CD4-positive, alpha-beta T cell (primary cell): ENCODE measurements at places on chromosomes 7 and 10. TPM values are rescaled to one million over a fixed set of nuclear protein-coding genes. Genes with fewer than 3 reads are reported as not detected.
A peak's percentile ranks its signal among the peaks of the same experiment; 100 is the strongest.

The EDRF1 gene
- total RNA-seq, result 39.0 TPM

DNA sequence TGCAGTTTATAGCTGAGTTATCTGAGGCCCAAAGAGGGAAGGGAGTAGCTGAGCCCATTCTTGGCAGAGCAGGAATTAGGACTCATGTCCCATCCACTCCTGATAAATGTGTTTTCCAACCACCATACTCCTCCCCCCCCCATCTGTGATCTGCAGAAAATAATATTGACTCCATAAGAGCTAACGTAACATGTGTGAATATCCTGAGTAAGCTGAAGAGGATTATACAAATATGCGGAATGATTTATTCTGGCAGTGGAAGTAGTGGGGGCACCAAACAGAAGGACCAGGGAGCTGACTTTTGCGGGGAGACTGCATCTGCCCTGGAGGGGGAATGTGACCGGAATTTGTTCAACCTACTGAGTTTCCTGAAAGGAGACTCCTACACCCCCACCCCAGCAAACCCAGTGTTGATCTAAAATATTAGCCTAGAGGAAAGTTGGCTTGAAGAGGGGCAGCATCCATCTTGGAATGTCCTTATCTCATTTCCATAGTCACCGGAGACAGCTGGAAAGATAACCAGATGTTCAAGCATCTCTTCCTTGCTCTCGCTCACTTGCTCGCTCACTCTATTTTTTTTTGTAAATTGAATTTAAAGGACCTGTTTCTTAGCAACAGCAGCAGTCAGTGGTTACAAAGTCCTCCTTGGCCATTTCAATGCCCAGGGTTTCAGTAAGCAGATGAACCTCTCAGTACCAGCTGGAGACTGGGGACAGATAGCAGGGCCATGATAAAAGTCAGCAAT lies 114.7 kb downstream of the RPS24 start:
- H3K36me3 ChIP-seq, result no peaks in the 10 kb centered on the region
- H3K4me1 ChIP-seq, result no peaks in the 10 kb centered on the region

GRCh38 chr7:68573271-68574005 lies 1024.8 kb upstream of the AUTS2 start:
- H3K4me1 ChIP-seq, result no peaks in the 10 kb centered on the region
- no peak overlapping the region for H3K4me3 ChIP-seq
- H3K36me3 ChIP-seq, result no peaks in the 10 kb centered on the region
- H3K27me3 ChIP-seq, result no peaks in the 10 kb centered on the region
- H3K27ac ChIP-seq, result no peak overlapping the region

DNA sequence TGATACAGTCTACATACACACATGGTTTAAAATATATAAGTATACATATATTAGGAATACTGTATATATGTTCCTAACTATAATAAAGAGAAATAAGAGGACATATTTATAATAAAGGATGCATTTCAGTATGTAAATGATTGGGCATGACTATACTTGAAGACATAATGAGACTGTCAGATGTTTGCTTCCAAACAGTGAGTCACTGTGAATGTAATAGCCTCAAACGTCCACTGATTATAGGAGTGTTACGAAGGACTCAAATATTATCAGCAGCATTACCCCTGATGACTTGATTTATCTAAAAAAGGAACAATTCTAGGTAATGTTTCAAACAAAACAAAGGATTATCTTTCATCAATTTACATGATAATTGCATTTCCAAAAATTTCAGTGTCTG lies 39.9 kb upstream of the NRBF2 start:
- no peak for DNase-seq
- H3K4me3 ChIP-seq, result no peak overlapping the region
- H3K36me3 ChIP-seq, result no peaks in the 10 kb centered on the region
- H3K4me1 ChIP-seq, result no peaks in the 10 kb centered on the region
- H3K27ac ChIP-seq, result no peak overlapping the region
- H3K27me3 ChIP-seq, result peaks cover 7% of the 10 kb centered on the region

The ANKRD61 gene
- total RNA-seq, result not detected

GRCh38 chr10:118036281-118036875 lies 10.4 kb downstream of the RAB11FIP2 start:
- H3K36me3 ChIP-seq, result peaks cover 7% of the 10 kb centered on the region
- no peak overlapping the region for H3K4me3 ChIP-seq
- no peak for DNase-seq
- no peak overlapping the region for H3K27ac ChIP-seq

- no peaks in the 10 kb centered on the region for H3K36me3 ChIP-seq
- no peaks in the 10 kb centered on the region for H3K4me1 ChIP-seq
- H3K27ac ChIP-seq, result no peak overlapping the region
- H3K27me3 ChIP-seq, result no peaks in the 10 kb centered on the region
- H3K4me3 ChIP-seq, result no peak overlapping the region
These were observed 233.7 kb downstream of the BMPER start for GRCh38 chr7:34139086-34139485.

- H3K4me1 ChIP-seq, result no peaks in the 10 kb centered on the region
- no peaks in the 10 kb centered on the region for H3K36me3 ChIP-seq
- H3K27me3 ChIP-seq, result no peaks in the 10 kb centered on the region
- H3K4me3 ChIP-seq, result no peak overlapping the region
These were observed 113.8 kb upstream of the GLI3 start for GRCh38 chr7:42350801-42351200.

DNA sequence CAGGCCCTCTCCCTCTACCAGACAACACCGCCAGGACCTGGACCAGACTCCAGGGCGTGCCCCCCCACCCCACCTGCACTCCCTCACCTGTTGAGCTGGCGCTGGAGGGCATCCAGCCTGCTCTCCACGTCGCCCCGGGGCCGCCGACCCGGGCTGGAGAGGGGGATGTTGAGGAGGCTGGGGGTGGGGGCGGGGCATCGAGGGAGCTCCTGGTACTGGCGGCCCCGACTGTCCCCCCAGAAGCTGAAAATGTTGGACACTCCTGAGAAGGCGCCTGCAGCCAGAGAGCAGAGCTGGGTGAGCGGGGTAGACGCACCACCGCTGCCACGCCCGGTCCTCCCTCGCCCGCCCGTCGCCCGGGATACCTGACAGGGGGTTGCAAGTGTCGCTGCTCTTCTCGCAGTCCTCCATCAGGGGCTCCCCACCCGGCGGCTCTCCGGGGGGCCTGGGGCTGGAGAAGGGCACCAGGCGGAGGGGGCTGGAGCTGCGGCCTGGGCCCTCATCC lies 30.8 kb downstream of the KCNH2 start:
- no peak overlapping the region for H3K27ac ChIP-seq
- peak; percentile 12 for DNase-seq
- H3K36me3 ChIP-seq, result no peaks in the 10 kb centered on the region
- H3K27me3 ChIP-seq, result no peaks in the 10 kb centered on the region
- peaks cover 11% of the 10 kb centered on the region for H3K4me1 ChIP-seq
- no peak overlapping the region for H3K4me3 ChIP-seq

The IDI2 gene
- total RNA-seq, result not detected

The MAD1L1 gene
- 157 TPM for total RNA-seq

The MKRN1 gene
- 129 TPM for total RNA-seq

The UPK3BL1 gene
- 27.2 TPM for total RNA-seq

The AKR1C4 gene
- not detected for total RNA-seq

- no peak for DNase-seq
- no peak overlapping the region for H3K4me3 ChIP-seq
- no peaks in the 10 kb centered on the region for H3K4me1 ChIP-seq
- H3K27ac ChIP-seq, result no peak overlapping the region
- H3K27me3 ChIP-seq, result no peaks in the 10 kb centered on the region
- H3K36me3 ChIP-seq, result peaks cover 73% of the 10 kb centered on the region
These were observed 135.5 kb downstream of the NRF1 start for GRCh38 chr7:129746857-129747529.

The PCDH15 gene
- not detected for total RNA-seq

The HECTD2 gene
- total RNA-seq, result 1.0 TPM

The CTTNBP2 gene
- not detected for total RNA-seq

DNA sequence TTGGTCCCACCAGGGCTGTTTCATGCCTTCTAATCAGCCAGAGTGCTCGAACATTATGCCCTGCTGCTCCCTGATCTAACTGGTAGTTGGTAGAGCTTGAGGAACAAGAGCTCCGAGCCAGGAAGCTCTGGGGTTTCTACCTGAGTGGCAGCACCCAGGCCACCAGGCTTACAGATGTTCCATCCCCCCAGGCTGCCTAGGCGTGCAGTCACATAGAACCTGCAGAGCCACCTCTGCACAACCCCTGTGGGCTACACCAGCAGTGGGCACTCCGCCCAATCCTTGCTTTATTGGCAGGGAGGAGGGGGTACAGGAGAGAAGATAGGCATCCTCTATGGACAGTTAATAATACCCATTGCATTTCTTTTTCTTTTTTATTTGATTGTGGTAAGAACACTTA lies 21.8 kb downstream of the MAP3K8 start:
- DNase-seq, result no peak
- H3K4me3 ChIP-seq, result peak overlapping the region; percentile 5
- peaks cover 33% of the 10 kb centered on the region for H3K4me1 ChIP-seq
- H3K27me3 ChIP-seq, result no peaks in the 10 kb centered on the region

DNA sequence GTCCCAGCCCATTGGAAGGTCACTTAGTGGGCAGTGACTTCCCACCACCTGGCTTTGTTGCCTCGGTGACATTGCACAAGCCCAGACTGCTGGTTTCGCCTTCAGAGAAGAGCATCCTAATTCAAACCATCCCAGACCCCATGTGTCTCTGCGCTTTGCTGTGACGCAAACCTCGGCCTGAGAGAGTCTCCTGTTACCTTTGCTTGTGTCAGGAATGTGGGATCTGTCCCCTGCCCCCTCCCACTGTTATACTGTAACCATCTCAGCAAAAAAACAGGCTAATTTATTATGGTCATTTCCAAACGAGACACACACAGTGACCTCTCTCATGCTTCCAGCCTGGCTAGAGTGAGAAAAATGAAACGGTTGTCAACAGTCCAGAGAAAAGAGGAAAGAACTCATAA lies 25.0 kb upstream of the AQP1 start:
- no peaks in the 10 kb centered on the region for H3K4me1 ChIP-seq
- no peak for DNase-seq
- H3K4me3 ChIP-seq, result no peak overlapping the region
- no peak overlapping the region for H3K27ac ChIP-seq

The MARVELD1 gene
- 0.89 TPM for total RNA-seq

GRCh38 chr7:128201067-128201689 lies 39.9 kb upstream of the LEP start:
- H3K27me3 ChIP-seq, result peaks cover 30% of the 10 kb centered on the region
- no peak overlapping the region for H3K27ac ChIP-seq
- DNase-seq, result no peak
- H3K4me3 ChIP-seq, result peak overlapping the region; percentile 29
